ENCODE measurements at places on chromosomes 2 and 18. TPM values are rescaled to one million over a fixed set of nuclear protein-coding genes. Genes with fewer than 3 reads are reported as not detected.

HADHA gene
- 110 TPM for total RNA-seq

TGFA gene
- total RNA-seq = not detected

G6PC2 gene
- total RNA-seq = not detected

SCG2 gene
- total RNA-seq = not detected

GYPC gene
- total RNA-seq = 120 TPM

HPCAL1 gene
- total RNA-seq = 82.8 TPM

SERPINB3 gene
- total RNA-seq = not detected

STAT4 gene
- total RNA-seq = 47.9 TPM

DNA sequence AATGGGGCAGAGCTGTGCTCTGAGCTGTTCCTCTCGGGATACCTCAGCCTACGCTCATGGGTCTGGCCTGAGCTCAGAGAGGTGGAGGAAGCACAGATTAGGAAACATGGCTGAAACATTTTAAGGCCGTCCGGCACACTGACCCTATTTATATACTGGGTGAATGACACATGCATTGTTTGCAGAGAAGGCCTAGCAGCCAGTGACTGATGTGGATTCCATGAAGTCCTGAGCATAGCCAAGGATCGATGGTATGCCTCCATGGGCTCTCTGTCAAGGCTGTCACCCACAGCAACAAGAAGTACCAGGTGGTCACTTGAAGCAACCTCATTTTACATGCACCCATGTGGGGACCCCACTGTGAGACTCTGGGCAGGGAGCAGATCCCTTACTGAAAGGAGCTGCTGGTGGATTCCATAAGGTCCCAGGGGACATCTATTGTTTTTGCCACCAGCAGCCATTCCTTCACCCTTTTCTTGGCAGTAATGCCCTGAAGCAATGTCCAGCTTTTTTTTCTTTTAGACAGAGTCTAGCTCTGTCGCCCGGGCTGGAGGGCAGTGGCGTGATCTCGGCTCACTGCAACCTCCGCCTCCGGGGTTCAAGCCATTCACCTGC is 8.4 kb downstream of the PTMA start:
- no peaks in the 10 kb centered on the region for H3K27me3 ChIP-seq
- DNase-seq = no peak
- no peak overlapping the region for H3K4me3 ChIP-seq
- H3K36me3 ChIP-seq = peaks cover 21% of the 10 kb centered on the region
- no peak overlapping the region for H3K27ac ChIP-seq

GRCh38 chr2:158079672-158080071 is 22.0 kb upstream of the UPP2 start:
- no peak overlapping the region for H3K4me3 ChIP-seq
- H3K27ac ChIP-seq = no peak overlapping the region
- no peaks in the 10 kb centered on the region for H3K36me3 ChIP-seq
- no peak for DNase-seq
- H3K4me1 ChIP-seq = no peaks in the 10 kb centered on the region

DNA sequence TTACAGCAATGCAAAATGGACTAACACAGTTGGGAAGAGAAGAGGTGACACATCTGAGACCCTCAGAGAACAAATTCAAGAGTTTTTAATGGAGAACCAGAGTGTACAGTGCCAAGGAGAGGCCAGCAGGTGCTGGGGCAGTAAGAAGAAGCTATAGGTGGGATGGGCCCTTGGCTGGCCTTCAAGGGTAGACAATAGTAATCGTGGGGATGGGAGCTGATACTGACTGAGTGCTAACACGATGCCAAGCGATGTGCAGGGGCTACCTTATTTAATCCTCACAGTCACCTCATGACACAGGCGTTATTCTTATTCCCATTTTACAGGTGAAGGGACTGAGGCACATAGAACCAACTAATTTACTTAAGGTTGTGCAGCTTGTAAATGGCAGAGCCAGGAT is 131.9 kb upstream of the ID2 start:
- H3K36me3 ChIP-seq = no peaks in the 10 kb centered on the region
- H3K27me3 ChIP-seq = no peaks in the 10 kb centered on the region
- H3K4me1 ChIP-seq = peaks cover 39% of the 10 kb centered on the region
- DNase-seq = no peak

- no peak for DNase-seq
- H3K4me3 ChIP-seq = no peak overlapping the region
- H3K4me1 ChIP-seq = peaks cover 10% of the 10 kb centered on the region
- no peak overlapping the region for H3K27ac ChIP-seq
- H3K27me3 ChIP-seq = no peaks in the 10 kb centered on the region
These were observed 76.8 kb downstream of the MAPRE2 start for GRCh38 chr18:35117951-35118411.

- no peak overlapping the region for H3K27ac ChIP-seq
- H3K4me3 ChIP-seq = no peak overlapping the region
- peaks cover 2% of the 10 kb centered on the region for H3K27me3 ChIP-seq
- H3K4me1 ChIP-seq = no peaks in the 10 kb centered on the region
- H3K36me3 ChIP-seq = no peaks in the 10 kb centered on the region
- DNase-seq = no peak
These were observed 23.3 kb downstream of the SPTBN1 start for GRCh38 chr2:54479424-54479823.

DNA sequence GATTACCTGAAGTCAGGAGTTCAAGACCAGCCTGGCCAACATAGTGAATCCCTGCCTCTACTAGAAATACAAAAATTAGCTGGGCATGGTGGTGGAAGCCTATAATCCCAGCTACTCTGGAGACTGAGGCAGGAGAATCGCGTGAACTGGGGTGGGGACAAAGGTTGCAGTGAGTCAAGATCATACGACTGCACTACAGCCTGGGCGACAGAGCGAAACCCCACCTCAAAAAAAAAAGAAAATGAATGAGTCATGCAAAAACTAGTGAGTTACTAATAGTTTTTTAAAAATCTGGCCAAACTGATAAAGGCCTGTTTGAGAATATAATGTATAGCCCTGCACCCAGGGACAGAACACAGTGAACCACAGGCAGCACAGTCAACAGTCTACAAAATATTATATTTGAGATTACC is 17.5 kb downstream of the AFG3L2 start:
- H3K27me3 ChIP-seq = no peaks in the 10 kb centered on the region
- peaks cover 59% of the 10 kb centered on the region for H3K36me3 ChIP-seq
- H3K4me1 ChIP-seq = peaks cover 2% of the 10 kb centered on the region
- no peak for DNase-seq
- H3K4me3 ChIP-seq = no peak overlapping the region
- H3K27ac ChIP-seq = no peak overlapping the region

DNA sequence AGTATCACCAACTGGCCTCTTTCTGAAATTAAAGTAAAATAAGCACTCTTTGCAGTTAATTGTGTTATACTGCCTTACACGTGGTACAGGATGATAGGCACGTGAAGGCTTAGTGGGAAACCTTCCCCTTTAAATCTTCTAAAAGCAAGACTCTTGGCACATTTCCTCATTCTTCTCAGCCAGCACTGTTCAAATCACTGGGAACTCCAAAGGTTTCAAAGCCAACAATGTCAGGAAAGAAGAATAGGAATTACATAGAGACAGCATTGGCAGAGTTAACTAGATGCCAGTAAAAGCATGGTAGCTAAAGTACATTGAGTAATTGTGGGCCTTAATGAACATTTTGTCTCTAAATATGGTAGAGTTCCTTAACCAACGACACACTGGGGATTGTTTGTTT is 96.4 kb downstream of the DTNA start:
- H3K27me3 ChIP-seq = peaks cover 4% of the 10 kb centered on the region
- DNase-seq = no peak
- no peak overlapping the region for H3K4me3 ChIP-seq
- no peak overlapping the region for H3K27ac ChIP-seq
- no peaks in the 10 kb centered on the region for H3K36me3 ChIP-seq

- DNase-seq = no peak
- H3K36me3 ChIP-seq = peaks cover 72% of the 10 kb centered on the region
- peaks cover 68% of the 10 kb centered on the region for H3K4me1 ChIP-seq
- H3K4me3 ChIP-seq = no peak overlapping the region
These were observed 31.8 kb downstream of the SMAD2 start for GRCh38 chr18:47898696-47899095.

- H3K27me3 ChIP-seq = peaks cover 3% of the 10 kb centered on the region
- H3K36me3 ChIP-seq = no peaks in the 10 kb centered on the region
- H3K27ac ChIP-seq = no peak overlapping the region
- no peak for DNase-seq
- H3K4me3 ChIP-seq = no peak overlapping the region
- H3K4me1 ChIP-seq = no peaks in the 10 kb centered on the region
These were observed 942 bp upstream of the CETN1 start for GRCh38 chr18:579238-579637.

- no peaks in the 10 kb centered on the region for H3K36me3 ChIP-seq
- H3K27me3 ChIP-seq = no peaks in the 10 kb centered on the region
- no peak overlapping the region for H3K27ac ChIP-seq
- no peak for DNase-seq
- H3K4me3 ChIP-seq = no peak overlapping the region
These were observed 286.4 kb downstream of the CDH19 start for GRCh38 chr18:66317243-66318090.

DNA sequence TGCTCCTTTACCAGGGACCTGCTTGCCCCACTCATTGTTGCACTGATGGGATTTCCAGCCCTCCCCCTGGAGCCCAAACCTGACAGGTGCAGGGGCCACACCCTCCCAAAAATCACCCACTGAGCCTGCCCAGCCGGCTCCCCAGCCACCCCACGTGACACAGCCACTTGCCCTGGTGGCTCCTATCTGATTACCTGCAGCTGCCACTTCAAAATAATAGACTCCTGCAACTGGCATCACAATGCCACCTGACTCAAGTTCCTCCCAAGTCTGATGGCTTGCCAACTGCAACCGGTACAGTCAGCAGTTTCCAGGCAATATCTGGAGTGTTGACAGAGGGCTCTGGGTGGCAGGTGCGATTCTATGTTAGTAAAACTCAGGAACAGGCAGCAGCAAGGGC is 66.2 kb downstream of the CRACDL start:
- H3K4me1 ChIP-seq = no peaks in the 10 kb centered on the region
- H3K4me3 ChIP-seq = no peak overlapping the region
- no peak overlapping the region for H3K27ac ChIP-seq
- peaks cover 7% of the 10 kb centered on the region for H3K27me3 ChIP-seq

DNA sequence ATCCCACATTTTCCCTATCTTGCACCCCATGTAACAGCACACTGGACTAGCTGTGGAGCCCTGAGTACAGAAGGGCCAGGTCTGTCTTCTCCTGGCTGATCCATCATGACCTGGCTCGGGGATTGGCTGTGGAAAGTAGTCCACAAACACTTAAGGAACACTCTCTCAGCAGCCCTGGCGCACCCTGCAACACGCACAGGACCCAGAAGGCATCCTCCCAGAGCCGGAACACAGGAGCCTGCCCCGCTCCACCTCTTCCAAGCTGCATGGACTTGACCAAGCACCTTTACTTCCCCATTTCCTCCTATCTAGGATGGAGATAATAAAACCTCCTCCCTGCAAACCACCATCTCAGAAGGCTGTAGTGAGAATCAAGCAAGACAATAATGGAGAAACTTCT is 151.7 kb downstream of the CTIF start:
- H3K27me3 ChIP-seq = peaks cover 9% of the 10 kb centered on the region
- no peak overlapping the region for H3K4me3 ChIP-seq
- no peaks in the 10 kb centered on the region for H3K36me3 ChIP-seq
- H3K27ac ChIP-seq = no peak overlapping the region
- DNase-seq = no peak
- no peaks in the 10 kb centered on the region for H3K4me1 ChIP-seq

- H3K36me3 ChIP-seq = peaks cover 5% of the 10 kb centered on the region
- peaks cover 17% of the 10 kb centered on the region for H3K4me1 ChIP-seq
- H3K27ac ChIP-seq = peak overlapping the region; percentile 29
- no peak for DNase-seq
These were observed 248.5 kb upstream of the ID2 start for GRCh38 chr2:8433390-8433789.

GRCh38 chr2:114201781-114202180 is 240.7 kb upstream of the DPP10 start:
- no peak overlapping the region for H3K4me3 ChIP-seq
- H3K27me3 ChIP-seq = no peaks in the 10 kb centered on the region
- DNase-seq = no peak
- H3K4me1 ChIP-seq = no peaks in the 10 kb centered on the region

- no peak overlapping the region for H3K27ac ChIP-seq
- H3K36me3 ChIP-seq = no peaks in the 10 kb centered on the region
- no peak for DNase-seq
- no peak overlapping the region for H3K4me3 ChIP-seq
- H3K27me3 ChIP-seq = no peaks in the 10 kb centered on the region
- no peaks in the 10 kb centered on the region for H3K4me1 ChIP-seq
These were observed 163.7 kb upstream of the APCDD1 start for GRCh38 chr18:10290638-10291235.

DNA sequence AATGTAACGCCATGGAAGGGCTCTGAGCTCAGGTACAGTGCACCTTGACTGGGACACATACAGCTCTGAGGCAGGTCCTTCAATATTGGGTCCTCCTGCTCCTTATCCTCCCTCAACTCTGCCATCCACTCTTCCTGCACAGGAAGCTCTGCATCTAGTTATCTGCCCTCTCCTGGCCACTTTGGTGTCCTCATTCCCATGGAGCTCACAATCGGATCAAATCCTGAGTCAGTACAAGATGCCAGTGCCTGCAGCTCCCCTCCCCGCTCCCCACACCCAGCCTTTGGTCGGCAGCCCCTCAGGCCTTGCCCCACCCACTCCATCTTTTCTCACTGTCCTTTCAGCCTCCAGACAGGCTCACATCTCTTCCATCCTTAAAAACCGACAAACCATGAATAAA is 58.0 kb downstream of the LRRFIP1 start:
- no peak for DNase-seq
- peaks cover 40% of the 10 kb centered on the region for H3K4me1 ChIP-seq
- H3K27me3 ChIP-seq = no peaks in the 10 kb centered on the region
- H3K4me3 ChIP-seq = no peak overlapping the region

DNA sequence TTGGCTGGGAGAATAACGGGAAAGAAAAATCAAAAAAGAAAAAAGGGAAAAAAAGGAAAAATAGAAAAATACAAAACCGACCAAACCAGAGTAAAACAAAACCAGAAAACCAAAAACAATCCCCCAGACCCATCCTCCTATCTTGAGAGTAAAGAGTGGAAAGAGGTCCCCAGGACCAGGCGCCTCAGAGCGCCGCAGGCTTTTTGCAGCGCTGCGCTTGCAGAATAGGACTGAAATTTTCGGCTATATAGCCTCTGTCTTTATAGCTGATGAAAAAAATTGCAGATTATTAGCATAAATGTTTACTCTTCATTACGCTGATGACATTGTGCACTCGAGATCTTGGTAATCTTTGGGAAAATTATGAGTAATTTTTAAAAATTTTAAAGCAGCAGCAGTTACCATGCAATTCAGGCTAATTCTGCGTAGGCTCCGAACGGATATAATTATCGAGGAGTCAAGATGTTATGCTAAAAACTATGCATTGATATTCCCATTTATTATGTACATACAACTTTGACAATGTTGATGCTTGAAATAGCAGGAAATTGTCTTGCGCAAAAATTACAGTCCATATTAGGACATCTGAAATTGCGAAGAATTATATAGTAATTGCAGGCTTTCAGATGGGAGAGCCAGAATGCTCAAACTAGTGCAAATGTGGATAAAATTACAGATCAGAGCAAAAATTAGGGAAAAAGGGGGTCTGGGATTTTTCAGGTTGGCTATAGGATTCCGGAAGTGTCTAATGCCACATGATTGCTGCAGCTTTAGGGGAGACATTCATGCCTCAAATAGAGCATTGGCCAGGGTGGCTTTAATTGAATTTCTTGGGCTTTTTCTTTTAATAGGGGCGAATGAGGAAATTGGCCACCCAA is 8.3 kb downstream of the DLX1 start:
- H3K4me3 ChIP-seq = peak overlapping the region; percentile 40
- peaks cover 27% of the 10 kb centered on the region for H3K4me1 ChIP-seq
- peak; percentile 58 for DNase-seq
- peak overlapping the region; percentile 59 for H3K27ac ChIP-seq
- peaks cover 83% of the 10 kb centered on the region for H3K27me3 ChIP-seq

GRCh38 chr2:235106874-235107639 is 155.2 kb downstream of the SH3BP4 start:
- no peaks in the 10 kb centered on the region for H3K36me3 ChIP-seq
- H3K27me3 ChIP-seq = no peaks in the 10 kb centered on the region
- H3K4me3 ChIP-seq = no peak overlapping the region
- no peak overlapping the region for H3K27ac ChIP-seq

All from activated CD4-positive, alpha-beta T cell treated with anti-CD3 and anti-CD28 coated beads, Interleukin-2, amount 10 ng/mL, durations not matched to agents 24 days and 14 days (primary cell).